ENCODE measurements at places on chromosomes 12 and 14.

- DNase-seq: no peak
These were observed 26.5 kb upstream of the RCOR1 start for GRCh38 chr14:102565959-102566358.

DNA sequence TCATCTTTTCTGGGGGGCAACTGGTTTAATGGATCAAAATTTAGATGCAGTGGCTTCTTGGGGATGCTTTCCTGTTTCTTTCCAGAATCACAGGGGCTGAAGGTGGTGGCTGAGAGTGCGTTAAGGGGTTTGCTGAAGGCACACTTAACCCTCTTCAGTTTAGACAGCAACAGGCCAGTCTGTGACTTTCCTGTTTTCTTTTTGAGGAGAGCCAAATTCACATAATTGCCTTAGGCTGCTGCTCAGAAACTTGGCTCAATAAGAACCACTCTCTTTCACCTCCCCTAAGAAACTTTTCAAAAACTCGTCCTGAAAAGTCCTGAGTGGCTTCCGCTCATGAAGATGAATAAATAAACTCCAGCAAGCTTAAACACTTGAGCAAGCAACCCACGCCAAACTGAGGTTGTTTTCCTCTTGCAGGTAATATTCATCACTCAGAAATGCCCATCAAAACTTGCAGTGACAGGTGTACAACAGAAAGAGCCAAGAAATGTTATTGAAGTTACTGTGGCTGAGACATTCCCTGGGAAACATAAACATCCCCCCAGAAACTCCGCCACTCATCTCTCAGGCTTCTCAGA is 510.4 kb downstream of the TMEM132D start:
- DNase-seq: no peak

- DNase-seq: no peak
These were observed 683.4 kb downstream of the GALC start for GRCh38 chr14:87309557-87309956.

DNA sequence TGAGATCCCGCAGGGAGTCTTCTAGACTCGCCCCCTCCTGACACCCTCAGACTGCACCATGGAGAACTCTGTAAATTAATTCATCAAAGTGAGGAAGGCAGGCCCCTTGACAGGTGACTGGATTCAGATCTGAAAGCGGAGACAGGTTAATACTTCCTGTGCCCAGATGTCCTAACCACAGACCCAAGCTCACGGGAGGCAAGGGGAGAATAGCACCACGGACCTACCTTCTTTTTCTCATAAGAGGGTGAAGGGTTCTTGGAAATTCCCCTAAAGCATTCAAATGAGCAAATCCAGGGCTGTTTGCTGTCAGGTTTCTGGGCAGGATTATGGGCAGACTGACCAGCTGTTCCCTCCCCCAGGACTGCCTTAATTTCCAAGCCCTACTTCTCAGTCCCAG is 170.0 kb downstream of the ZFP36L1 start:
- no peak for DNase-seq

GRCh38 chr12:43824207-43824775 is 11.6 kb upstream of the TMEM117 start:
- DNase-seq: no peak

- DNase-seq: no peak
These were observed 5.9 kb downstream of the ZFYVE21 start for GRCh38 chr14:103721334-103722120.

DNA sequence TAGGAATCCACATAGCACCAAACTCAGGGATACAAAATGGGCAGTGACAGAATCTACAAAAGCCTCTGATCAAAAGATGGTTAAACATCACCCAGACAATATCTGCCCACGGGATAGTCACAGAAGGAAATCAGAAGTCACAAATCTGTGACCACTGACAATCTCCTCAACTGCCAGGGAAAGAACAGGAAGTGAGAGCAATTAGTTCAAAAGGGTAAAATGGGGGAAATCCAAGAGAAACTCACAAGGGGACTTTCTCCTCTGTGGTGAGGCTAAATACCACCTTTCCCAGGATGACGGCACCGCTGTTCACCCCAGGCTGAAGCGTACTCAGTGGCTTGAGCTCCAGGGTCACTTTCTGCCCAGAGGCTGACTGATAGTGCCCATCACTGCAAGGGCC is 10.7 kb downstream of the TTC5 start:
- DNase-seq: no peak

DNA sequence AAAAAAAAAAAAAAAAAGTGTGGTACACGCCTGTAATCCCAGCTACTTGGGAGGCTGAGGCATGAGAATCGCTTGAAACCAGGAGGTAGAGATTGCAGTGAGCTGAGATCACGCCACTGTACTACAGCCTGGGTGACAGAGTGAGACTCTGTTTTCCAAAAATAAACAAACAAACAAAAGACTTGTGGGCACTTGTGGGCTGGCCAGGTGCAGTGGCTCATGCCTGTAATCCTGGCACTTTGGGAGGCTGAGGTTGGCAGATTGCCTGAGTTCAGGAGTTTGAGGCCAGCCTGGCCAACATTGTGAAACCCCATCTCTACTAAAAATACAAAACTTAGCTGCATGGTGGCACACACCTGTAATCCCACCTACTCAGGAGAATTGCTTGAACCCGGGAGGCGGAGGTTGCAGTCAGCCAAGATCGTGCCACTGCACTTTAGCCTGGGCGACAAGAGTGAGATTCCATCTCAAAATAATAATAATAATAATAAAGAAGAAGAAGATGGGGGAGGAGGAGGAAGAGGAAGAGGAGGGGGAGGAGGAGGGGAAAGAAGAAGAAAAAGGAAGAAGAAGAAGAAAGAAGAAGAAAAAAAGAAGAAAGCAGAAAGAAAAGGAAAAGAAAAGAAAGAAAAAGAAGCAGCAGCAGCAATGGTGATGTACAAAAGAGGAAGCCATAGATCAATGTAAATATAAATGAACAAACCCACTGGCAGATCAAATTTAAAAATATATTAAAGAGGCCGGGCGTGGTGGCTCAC is 27.9 kb upstream of the CCNT1 start:
- no peak for DNase-seq

DNA sequence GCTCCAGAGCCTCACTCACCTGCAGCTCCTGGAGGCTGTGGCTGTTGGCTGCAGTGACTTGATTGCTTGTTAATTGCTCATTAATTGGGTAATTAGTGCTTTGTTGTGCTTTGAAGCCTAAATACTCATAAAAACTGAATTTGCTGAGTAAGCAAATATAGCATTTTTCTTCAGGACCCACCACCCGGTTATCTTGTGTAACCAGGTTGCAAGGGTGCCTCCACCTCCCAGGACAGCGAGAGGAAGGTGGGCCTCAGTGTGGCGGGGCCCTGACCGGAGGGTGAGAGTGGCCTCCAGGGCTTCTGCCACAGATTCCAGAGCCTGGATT is 48.7 kb downstream of the FBRSL1 start:
- no peak for DNase-seq

- DNase-seq: no peak
These were observed 694 bp downstream of the AKAP5 start for GRCh38 chr14:64465831-64466554.

Data from GDM1 (cell line).